Activated CD4-positive, alpha-beta T cell treated with anti-CD3 and anti-CD28 coated beads for 4 hours (primary cell): ENCODE measurements at places on chromosomes 6 and 20.

- no peak for DNase-seq
Observed at GRCh38 chr20:2837221-2837960, 3.1 kb downstream of the PCED1A start.

GRCh38 chr6:116763906-116764628 lies 1.5 kb downstream of the FAM162B start:
- no peak for DNase-seq

- no peak for DNase-seq
Observed at GRCh38 chr6:126035764-126036163, 49.4 kb downstream of the TRMT11 start.

DNA sequence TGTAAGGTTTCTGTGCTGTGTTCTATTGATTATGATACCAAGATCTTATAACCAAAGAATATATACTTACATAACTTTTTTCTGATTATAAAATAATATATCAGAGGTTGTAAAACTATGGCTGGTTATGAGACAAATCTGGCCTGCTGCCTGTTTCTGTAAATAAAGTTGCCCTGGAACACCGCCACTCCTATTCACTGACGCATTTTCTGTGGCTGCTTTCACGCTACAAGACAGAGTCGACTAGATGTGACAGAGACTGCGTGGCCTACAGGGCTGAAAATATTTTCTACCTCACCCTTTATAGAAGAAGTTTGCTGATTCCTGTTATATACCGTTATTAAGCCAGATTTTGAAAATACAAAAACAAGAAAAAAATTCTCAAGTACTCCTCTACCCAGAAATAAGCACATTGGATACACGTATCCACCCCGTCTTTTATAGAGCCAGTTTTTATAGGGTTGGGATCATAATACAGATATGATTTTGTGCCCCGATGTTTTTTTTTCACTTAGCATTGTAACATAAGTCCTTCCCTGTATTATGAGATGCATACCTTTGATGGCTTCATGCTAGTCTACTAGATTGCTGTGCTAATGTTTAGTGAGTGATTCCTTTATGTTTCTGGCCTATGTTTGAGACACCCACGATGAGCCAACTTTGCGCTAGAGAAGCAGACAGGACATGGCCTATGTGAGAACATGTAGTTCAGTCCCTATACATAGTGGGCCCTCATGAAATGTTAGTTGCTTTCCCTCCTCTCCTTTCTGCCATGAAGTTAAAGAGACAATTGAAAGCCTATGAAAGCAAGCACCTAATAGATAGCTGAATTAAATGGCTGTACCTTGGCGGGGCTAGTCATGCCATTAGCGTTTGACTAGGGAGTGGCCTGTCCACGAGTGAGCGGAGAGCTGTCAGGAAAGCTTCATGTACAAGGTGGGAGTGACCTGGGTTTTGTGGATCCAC lies 98.1 kb upstream of the KCNK16 start:
- no peak for DNase-seq

DNA sequence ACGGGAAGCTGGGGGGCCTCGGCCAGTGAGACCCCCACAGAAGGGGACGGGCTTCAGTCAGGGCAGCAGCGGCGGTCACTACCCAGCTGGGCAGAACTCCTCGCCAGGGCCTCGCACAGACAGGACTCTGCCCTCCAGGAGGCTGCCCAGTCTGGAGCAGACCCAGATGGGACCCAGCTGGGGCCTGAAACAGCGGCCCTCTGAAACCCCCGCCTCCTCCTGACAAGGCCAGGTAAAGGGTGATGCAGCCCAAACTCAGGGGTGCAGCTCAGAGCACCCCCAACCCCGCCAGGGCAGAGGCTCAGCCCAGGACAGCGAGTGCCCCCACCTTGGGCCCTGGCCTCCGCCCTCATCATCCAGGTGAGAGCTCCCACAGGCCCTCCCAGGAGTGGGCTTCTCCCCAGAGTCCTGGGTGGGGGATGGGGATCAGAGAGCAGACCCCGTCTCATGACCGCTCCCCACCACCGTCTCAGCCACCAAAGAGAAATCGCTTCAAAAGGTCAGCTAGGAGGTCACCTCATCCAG lies 2.2 kb downstream of the EEF1A2 start:
- no peak for DNase-seq

DNA sequence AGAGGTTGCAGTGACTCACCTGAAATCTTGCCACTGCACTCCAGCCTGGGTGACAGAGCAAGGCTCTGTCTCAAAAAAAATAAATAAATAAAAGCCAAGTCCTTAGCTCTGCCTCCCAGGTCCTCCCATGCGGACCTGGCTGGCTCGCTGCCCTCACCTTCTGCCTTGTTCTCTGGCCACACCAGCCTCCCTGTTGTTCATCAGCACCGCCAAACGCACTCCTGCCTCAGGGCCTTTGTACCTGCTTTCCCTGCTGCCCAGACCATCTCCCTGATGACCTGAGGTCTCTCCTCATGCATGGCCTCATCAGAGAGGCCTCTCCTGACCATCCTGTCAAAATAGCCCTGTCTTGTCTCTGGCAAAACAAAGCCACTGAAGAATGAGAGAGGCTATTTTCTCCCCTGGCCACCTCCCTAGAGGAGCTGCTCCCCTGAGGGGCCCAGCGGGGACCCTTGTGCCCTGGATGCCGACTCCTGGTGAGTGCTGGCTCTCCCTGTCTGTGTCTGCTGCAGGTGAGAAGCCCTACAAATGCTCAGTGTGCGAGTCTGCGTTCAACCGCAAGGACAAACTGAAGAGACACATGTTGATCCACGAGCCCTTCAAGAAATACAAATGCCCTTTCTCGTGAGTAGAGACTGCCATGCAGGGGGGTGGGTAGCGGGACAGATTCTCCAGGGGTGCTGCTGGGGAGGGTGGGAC lies 22.6 kb upstream of the CHMP4B start:
- no peak for DNase-seq

GRCh38 chr6:155066361-155066760 lies 71.2 kb downstream of the TIAM2 start:
- DNase-seq, result no peak

DNA sequence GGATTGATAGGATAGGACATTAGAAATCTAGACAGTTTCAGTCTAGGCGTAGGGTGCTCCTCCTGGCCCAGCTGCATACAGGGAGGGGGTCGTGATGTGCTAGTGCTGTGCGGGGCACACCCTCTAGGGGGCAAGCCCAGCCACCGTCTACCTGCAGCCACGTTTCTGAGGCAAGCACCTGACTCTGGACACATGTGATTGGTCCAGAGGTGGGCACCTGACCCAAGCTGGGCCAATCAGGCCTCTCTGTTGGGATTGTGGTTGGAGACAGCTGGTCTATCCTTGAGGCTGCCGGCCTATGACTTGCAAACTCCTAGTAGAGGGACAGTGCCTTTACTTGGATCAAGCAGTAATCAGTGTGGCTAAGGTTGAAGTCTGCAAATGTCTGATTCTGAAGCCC lies 317.1 kb downstream of the BMP7 start:
- DNase-seq, result no peak
